ENCODE measurements at places on chromosomes 7 and 10.

DNA sequence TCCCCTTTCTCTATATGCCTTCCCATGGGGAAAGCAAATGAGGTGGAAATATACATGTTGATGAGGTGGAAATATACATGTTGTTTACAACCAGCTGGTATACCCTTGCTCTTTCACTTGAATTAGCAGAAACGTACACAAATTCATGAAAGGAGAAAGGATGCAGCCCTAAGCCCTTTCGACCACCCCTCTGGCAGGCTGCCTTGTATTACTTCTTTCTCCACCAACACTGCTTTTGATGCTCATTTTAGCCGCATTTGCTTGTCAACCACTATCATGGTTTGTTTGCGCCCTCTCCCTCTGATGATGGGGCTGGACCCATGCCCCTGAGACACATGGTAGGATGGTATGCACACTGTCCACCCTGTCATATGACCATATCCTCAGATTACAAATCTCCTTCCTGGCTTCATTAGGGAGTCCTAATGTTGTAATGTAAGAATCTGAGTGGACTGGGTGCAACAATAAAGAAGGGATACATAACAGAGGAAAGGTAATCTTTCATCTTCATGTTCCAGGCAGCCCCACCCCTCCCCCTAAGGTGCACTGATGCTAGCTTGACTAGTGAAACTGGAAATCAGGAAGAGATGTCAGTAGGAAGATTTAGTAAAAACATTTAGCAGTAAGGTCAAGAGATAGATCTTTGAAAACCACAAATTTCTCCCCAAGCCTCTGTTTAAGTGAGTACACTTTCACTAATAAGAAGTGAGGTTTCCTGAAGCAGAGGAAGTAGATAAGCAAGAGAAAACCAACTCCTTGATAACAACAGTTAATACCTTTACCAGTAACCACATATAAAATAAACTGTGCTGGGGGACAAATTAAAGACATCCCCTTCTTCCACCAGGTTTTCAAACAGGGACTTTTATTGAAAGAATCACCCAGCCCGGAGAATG, 536.8 kb upstream of the NRP1 start:
- no peak for DNase-seq

DNA sequence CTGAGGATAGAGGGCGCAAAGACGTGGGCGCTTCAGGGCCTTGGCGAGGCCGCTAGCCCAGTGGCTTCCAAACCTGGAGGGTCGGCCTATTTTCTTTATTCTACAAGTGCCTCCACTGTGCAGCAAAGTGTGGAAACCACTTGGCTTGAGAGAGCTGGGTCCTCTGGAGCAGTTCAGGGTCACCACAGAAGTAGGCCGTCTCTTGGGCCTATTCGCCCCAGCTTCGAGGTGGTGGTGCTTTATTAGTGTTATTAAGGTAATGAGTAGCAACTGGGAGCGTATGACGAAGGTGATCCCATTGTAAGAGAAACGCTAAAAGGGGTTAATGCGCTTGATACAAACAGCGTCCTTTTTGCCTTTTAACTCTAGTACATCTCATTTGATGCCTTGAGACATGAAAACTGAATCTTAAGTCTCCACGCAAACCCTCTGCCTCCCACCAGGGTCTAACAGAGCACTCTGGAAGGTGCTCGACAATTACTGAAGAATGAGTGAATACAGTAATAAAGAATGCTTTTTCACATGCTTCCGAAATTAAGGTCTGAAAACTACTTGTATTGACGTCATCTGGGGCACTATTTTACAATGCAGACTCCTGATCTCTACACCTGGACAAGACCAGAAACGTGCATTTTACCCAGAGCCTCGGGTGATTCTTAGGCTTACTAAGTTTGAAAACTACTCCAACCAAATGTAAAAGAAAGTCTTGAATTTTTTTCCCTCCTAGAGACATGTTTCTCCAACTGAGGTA, 647 bp upstream of the GSAP start:
- DNase-seq, result no peak

DNA sequence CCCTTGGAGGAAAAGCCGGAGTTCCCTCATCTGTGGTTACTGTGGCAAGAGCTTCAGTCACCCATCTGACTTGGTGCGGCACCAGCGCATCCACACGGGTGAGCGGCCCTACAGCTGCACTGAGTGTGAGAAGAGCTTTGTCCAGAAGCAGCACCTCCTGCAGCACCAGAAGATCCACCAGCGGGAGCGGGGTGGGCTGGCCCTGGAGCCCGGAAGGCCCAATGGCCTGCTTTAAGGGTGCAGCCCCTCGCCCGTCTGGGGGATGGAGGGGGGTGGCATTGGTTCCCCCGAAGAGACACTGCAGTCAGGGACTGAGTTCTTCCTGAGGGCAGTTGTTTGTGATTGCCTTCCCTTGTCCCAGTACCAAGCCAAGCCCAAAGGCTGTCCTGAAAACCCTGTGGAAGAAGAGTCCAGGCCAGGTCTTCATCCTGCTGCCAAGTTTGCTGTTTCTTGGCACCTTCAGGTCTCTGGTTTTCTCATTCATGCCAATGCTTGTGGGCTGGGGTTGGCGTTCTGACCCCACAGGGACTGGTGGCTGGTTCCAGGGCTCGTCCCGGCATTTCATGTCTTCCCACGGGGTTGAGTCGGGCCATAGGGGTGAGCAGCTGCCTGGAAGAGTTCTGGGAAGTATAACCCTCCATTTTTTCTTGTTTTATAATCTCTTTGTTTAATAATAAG, 7.7 kb upstream of the ZNF783 start:
- no peak for DNase-seq

- no peak for DNase-seq
Measured at GRCh38 chr10:121300723-121301122, 297.5 kb downstream of the FGFR2 start.

DNA sequence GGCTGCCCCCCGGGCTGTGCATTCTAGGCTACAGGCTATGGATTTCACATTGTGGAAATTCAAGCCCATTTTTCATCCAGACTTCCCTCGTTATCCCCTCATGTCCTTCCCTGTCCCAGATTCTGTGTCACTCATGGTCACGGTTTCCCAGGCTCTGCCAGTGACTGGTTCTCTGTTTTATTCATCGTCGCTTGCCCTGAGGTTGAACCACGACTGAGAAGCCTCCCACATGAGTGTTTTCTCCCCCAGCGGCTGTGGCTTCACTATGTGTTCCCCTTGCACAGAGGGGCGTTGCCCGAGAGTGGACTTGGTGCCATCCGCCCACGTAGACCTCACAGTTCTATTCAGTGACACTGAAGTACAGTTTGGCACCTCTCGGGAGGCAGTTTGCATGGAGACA, 14.0 kb downstream of the NOM1 start:
- DNase-seq, result no peak

DNA sequence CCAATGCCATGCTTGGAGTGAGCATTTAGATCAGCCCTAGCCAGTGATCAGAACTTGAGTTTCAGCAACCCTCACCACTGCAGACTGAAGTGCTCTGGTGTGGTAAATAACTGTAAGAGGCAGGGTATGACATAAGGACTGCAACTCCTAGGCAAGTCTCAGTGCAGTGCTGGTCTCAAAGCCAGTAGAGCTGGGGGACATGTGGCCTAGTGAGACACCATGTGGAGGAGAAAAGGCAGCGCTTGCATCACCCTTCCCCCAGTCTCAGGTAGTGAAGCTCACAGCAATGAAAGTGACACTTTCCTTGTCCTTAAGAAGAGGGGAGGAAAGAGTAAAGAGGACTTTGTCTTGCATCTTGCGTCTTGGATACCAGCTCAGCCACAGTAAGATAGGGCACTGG, 386.8 kb upstream of the POT1 start:
- DNase-seq, result no peak

DNA sequence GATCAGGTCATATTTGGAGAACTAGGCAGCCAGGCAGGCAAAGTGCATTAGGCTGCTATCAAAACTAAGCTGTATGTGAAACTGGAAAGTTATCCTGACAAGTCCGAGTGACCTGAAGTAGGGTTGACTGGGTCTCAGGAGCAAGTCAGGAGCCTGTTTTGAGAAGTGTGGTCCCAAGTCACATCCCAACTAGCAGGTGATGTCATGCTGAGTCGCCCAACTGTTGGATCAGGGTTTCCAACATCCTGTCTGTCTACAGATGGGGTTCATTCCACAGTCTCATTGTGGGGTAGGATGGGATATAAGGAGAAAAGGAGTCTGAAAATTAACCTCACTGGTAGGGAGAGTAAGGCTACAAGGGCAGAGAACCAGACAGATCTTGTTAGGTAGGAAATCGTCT, 27.0 kb downstream of the SLC26A4 start:
- no peak for DNase-seq
